ENCODE measurements at places on chromosomes 5 and 9.

DNA sequence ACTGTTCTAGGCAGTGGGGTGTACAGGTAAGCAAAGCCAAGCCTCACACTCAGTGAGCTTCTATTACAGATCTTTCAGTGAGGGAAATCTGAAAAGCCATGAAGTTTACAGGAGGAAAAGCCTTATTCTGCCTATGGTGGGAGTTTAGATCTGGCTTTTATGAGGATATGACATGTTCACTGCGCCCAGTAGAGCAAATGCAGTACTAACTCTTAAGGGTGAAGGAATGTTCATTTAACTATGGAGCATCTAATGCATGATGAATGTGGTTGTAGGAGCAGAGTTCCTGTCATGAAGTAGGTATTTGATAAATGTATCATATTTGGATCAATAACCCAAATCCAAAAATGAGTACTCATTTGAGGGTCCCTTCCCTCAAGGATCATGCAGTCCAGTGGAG, 230.2 kb upstream of the PAPPA start:
- H3K4me1 ChIP-seq = no peaks in the 10 kb centered on the region
- no peak for DNase-seq
- H3K4me3 ChIP-seq = no peak overlapping the region
- no peak overlapping the region for H3K27ac ChIP-seq
- H3K36me3 ChIP-seq = no peaks in the 10 kb centered on the region
- no peaks in the 10 kb centered on the region for H3K27me3 ChIP-seq

GRCh38 chr5:75433814-75434506, 77.5 kb downstream of the CERT1 start:
- H3K27me3 ChIP-seq = no peaks in the 10 kb centered on the region
- DNase-seq = no peak
- H3K36me3 ChIP-seq = no peaks in the 10 kb centered on the region
- no peaks in the 10 kb centered on the region for H3K4me1 ChIP-seq
- H3K4me3 ChIP-seq = no peak overlapping the region

- no peaks in the 10 kb centered on the region for H3K36me3 ChIP-seq
- peaks cover 44% of the 10 kb centered on the region for H3K27me3 ChIP-seq
- peak; percentile 24 for DNase-seq
- peaks cover 30% of the 10 kb centered on the region for H3K4me1 ChIP-seq
- H3K4me3 ChIP-seq = peak overlapping the region; percentile 74
Measured at GRCh38 chr5:11903121-11903613, 1.1 kb downstream of the CTNND2 start.

DNA sequence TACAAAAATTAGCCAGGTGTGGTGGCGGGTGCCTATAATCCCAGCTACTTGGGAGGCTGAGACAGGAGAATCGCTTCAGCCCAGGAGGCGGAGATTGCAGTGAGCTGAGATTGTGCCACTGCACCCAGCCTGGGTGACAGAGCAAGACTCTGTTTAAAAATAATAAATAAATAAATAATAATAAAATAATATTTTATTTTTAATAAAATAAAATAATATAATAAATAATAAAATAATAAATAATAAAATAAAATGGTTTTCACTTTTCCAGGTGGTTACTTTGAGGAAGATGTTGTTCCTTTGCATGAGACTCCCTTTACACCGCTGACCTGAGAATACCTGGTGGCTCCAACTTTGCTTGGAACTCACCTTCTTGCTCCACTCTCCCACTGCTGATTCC, 82.8 kb downstream of the RCL1 start:
- H3K36me3 ChIP-seq = peaks cover 7% of the 10 kb centered on the region
- no peaks in the 10 kb centered on the region for H3K4me1 ChIP-seq
- no peak for DNase-seq
- H3K27ac ChIP-seq = no peak overlapping the region
- no peak overlapping the region for H3K4me3 ChIP-seq

DNA sequence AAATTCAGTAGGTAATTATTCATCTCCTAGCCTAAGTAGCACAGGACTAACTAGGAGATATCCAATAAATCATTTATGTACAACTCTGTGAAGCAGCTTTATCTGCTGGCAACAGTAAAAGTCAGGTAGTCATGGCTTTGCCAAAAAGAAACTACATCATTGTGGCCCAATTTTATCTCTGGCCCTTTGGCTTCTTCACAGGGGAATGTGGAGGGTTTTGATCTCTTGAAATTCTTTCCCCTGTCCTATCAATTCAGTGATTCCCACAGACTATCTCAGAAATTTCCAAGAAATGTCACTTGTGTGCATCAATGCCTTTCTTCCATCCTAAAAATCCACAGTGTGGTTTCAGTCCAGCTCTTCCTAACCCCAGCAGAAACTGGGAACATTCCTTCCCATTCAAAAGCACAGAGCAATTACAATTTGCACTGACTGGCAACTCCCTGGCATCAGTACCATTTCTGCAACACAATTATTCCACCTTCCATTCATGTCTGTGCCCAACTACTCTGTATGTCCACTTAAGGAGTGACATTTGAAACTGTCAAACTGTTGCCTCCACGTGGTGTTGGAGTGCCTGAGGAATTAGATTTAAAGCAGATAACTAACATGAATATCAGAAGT, 6.6 kb downstream of the CDC14B start:
- DNase-seq = no peak
- peak overlapping the region; percentile 10 for H3K4me3 ChIP-seq
- peaks cover 6% of the 10 kb centered on the region for H3K27me3 ChIP-seq
- H3K4me1 ChIP-seq = peaks cover 66% of the 10 kb centered on the region
- peak overlapping the region; percentile 11 for H3K27ac ChIP-seq

DNA sequence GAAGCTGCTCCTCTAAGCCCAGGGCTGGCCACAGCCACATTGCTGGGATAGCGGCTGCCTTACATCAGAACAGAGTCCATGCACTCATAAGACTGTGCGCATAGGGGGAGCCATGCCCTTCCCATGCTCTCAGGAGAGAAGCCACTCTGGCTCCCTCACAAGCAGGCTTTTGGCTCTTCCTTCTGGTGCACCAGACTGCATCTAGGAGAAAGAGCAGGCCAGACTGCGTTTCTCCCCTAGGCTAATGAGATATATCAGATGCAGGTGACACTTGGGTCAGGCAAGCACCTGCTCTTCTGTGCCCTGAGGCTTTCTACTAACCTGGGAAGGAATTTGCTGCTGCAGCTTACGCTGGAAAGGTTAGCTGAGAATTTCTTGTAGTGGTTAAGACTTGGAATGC, 43.2 kb upstream of the BRINP1 start:
- H3K27ac ChIP-seq = no peak overlapping the region
- no peaks in the 10 kb centered on the region for H3K36me3 ChIP-seq
- H3K27me3 ChIP-seq = no peaks in the 10 kb centered on the region
- no peaks in the 10 kb centered on the region for H3K4me1 ChIP-seq
- no peak overlapping the region for H3K4me3 ChIP-seq
- DNase-seq = peak; percentile 18

Data from WTC11 (cell line).